Chondrocyte (in vitro differentiated cells): ENCODE measurements at places on chromosomes 2 and 18. TPM values are rescaled to one million over a fixed set of nuclear protein-coding genes. Genes with fewer than 3 reads are reported as not detected.
A peak's percentile ranks its signal among the peaks of the same experiment; 100 is the strongest.

Gene FHL2
- 63.6 to 104 TPM (median 97.3 TPM) in 3 replicates for total RNA-seq

Gene ZC3H6
- total RNA-seq: 6.6 to 9.4 TPM (median 8.6 TPM) in 3 replicates

Gene FBXO36
- total RNA-seq: 3.0 to 5.9 TPM (median 3.3 TPM) in 3 replicates

DNA sequence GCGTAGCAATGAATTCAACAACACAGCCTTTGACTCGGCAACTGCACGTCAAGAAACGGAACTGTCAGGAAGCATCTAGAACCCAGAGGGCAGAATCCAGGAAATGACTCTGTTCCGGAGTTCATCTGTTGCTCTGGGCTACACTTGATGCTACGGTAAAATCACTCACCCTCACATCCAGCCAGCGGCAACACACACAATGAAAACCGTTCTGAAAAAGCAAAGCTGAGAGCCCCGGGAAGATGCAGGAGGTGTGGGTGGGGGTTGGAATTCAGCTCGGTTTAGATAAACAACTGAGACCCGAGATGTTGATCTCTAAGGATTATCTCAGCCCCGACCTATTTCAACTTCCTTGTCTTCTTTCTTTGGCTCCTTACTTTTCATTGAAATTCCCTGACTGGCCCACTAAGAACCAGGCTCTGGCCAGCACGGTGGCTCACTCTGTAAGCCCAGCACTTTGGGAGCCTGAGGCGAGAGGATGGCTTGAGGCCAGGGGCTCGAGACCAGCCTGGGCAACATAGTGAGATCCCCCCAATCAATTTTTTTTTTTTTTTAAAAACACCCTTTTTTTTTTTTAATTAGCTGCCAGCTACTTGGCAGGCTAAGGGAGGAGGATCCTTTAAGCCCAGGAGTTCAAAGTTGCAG lies 13.3 kb upstream of the RAB17 start:
- peak overlapping the region; percentile 71 for H3K27ac ChIP-seq
- DNase-seq: no peak
- H3K36me3 ChIP-seq: no peaks in the 10 kb centered on the region
- H3K4me3 ChIP-seq: peak overlapping the region; percentile 49
- peaks cover 24% of the 10 kb centered on the region for H3K4me1 ChIP-seq

Gene SPP2
- total RNA-seq: not detected in 3 replicates

Gene DYNC2LI1
- total RNA-seq: 10.8 to 16.9 TPM (median 11.1 TPM) in 3 replicates

GRCh38 chr2:104539649-104540048 lies 314.3 kb upstream of the POU3F3 start:
- H3K27ac ChIP-seq: no peak overlapping the region
- H3K4me3 ChIP-seq: no peak overlapping the region
- no peaks in the 10 kb centered on the region for H3K36me3 ChIP-seq
- H3K4me1 ChIP-seq: no peaks in the 10 kb centered on the region

GRCh38 chr2:118539290-118539689 lies 308.2 kb downstream of the EN1 start:
- DNase-seq: no peak
- H3K36me3 ChIP-seq: no peaks in the 10 kb centered on the region
- no peak overlapping the region for H3K4me3 ChIP-seq
- no peaks in the 10 kb centered on the region for H3K4me1 ChIP-seq
- H3K27me3 ChIP-seq: peaks cover 12% of the 10 kb centered on the region
- H3K27ac ChIP-seq: no peak overlapping the region

Gene TEX44
- not detected in 3 replicates for total RNA-seq

DNA sequence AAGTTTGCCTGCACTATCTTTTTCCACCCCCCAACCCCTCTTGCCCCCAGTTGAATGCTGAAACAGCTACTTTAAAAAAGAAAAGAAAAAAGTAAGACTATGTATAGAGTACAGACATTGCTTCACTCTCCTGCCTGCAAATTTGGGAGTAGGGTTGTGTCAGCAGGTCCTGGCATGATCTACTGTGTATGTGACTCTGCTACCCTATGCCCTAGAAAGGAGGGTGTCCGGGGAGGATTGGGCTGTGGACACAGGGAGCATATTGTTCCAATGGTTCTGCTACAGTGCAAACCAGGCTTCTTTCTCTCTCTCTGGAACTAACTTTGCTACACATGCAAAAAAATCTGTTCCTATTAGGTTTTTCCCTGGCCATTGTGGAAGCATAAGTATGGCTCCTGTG lies 9.9 kb upstream of the ZEB2 start:
- no peaks in the 10 kb centered on the region for H3K27me3 ChIP-seq
- H3K36me3 ChIP-seq: no peaks in the 10 kb centered on the region
- no peak overlapping the region for H3K4me3 ChIP-seq
- no peak for DNase-seq
- H3K27ac ChIP-seq: no peak overlapping the region
- H3K4me1 ChIP-seq: peaks cover 7% of the 10 kb centered on the region

GRCh38 chr2:150994076-150994475 lies 267.6 kb downstream of the RBM43 start:
- H3K27ac ChIP-seq: peak overlapping the region; percentile 0
- DNase-seq: no peak
- H3K4me1 ChIP-seq: peaks cover 5% of the 10 kb centered on the region
- no peak overlapping the region for H3K4me3 ChIP-seq
- H3K27me3 ChIP-seq: no peaks in the 10 kb centered on the region

Gene GNLY
- not detected in 3 replicates for total RNA-seq

DNA sequence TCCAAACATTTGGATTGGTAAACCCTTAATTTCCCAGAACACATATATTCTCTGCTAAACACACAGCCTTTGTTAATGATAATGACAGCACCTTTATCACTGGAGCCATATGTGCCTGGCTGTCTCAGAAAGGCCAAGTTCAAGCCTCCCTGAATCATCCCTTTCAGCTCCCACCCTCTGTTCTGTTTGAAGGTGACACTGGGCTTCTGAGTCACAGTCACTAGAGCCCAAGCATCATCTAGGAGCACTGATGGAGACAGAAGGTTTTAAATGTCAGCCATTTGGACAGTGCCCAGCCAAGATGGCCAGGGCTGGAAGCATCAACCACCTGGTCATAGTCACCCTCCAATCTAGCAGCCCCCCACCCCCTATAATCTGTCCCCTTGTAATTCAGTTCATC lies 80.6 kb downstream of the NRP2 start:
- peaks cover 27% of the 10 kb centered on the region for H3K4me1 ChIP-seq
- no peak overlapping the region for H3K4me3 ChIP-seq
- no peaks in the 10 kb centered on the region for H3K27me3 ChIP-seq
- DNase-seq: no peak
